GM20000 (cell line): ENCODE measurements at places on chromosomes 1 and 21.

GRCh38 chr1:163442895-163443294, 121.1 kb downstream of the NUF2 start:
- no peak for DNase-seq

GRCh38 chr1:230937371-230937770, 41.3 kb downstream of the TTC13 start:
- no peak for DNase-seq

DNA sequence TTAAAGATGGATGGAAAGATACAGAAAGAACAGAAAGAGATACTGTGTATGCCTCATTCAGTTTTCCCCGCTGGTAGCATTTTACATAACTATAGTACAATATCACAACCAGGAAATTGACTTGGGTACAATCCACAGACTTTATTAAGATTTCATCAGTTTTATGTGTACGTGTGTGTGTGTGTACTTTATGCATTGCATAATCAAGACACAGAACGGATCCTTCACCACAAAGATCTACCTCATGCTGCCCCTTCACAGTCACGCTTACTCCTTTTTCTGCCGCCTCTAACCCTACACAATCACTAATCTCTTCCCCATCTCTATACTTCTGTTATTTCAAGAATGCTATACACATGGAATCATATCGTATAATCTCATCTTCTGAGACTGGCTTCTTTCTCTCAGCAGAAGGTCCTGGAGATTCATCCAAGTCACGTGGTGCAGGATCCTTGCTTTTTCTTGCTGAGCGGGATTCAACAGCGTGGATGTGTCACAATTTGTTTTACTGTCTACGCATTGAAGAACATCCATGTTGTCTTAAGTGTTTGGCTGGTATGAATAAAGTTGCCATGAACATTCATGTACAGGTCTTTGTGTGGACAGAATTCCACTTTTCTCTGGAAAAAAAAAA, 76.7 kb downstream of the SLC35F3 start:
- DNase-seq: no peak

DNA sequence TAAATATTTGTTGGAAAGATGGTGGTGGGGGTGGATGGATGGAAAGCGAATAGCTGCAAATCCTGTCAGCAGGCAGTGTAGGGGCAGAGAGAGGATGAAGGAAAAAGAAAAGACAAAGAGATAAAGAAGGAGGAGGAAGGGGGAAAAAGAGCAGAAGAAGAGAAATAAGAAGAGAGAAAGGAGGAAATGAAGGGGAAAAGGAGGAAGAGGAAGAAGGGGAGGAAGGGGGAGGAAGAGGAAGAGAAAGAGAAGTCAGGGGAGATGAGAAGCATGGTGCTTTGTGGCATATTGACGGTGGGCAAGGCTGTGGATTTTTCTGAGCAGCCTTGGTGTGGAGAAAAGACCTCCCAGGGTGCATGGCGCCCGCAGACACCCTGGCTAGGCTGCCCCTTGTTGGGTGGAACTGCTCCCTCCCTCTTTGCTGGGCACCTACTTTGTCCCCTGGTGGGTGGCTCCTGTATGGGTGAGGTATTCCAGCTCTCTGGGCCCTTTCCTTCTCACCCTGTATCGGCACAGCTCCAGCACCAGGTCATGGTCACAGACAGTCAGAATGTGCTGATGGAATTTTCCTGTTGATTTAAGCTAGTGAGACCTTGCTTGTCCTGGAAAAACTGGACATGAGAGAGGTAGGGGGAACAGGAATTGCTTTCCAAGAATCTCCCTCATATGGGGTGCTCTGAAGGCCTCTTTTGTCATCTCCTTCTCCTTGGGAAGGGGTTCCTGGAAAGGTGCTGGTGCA, 45.7 kb upstream of the TLR5 start:
- DNase-seq: no peak

GRCh38 chr1:23792151-23792945, 1.4 kb downstream of the LYPLA2 start:
- DNase-seq: no peak

DNA sequence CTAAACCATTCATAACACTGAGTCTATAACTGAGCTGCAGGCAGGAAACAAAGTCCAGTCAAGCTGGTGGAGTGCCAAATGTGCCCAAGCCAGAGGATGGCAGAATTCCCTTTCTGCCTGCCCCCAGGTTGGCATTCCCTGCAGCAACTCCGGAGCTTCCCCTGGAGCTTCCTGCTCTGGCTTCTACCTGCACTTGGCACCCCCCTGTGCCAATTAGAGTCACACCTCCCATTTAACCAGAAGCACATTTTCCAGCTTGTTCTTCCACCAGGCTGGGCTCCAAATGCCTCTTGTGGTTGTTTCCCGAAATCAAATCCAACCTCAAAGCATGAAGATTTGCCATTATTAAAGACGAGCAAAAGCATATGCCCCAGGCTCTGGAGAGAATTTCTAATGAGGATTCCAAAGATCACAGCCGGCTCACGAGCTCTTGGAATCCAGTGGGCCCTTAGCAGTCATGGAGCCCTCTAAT, 294.5 kb downstream of the RRAGC start:
- DNase-seq: no peak

DNA sequence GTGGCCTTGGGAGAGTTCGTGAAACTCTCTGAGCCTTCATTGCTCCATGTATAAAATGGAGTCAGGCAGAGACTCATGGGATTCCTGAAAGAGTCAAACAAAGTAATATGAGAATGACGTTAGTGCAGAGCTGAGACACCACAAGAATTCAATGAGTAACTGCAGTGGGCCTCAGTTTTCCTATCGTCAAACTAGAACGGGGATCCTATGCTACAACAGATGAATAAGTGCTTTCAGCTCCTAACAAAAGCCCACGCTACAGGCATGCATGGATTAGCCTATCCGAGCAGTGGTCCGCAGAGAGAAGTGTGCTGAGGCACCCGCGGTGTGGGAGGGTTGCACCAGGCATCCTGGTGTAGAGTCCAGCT, 124.7 kb downstream of the SYF2 start:
- no peak for DNase-seq

DNA sequence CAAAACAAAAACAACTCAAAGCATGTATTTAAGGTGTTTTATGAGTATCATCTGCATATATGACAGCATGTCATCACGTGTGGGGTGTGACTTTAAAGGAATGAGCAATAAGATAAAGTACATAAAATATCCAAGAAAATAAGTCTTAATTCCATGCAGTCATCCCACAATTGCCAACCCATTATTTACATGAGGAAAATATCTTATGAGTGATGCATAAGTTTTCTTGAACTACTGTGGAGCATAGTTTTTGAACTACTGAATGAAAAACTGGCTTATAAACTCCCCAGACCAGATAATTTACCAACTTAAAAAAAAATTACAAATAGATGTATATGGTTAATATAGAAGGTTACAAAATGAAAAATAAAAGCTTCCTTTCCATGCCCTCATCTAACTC, 29.7 kb upstream of the MTMR11 start:
- DNase-seq: no peak

DNA sequence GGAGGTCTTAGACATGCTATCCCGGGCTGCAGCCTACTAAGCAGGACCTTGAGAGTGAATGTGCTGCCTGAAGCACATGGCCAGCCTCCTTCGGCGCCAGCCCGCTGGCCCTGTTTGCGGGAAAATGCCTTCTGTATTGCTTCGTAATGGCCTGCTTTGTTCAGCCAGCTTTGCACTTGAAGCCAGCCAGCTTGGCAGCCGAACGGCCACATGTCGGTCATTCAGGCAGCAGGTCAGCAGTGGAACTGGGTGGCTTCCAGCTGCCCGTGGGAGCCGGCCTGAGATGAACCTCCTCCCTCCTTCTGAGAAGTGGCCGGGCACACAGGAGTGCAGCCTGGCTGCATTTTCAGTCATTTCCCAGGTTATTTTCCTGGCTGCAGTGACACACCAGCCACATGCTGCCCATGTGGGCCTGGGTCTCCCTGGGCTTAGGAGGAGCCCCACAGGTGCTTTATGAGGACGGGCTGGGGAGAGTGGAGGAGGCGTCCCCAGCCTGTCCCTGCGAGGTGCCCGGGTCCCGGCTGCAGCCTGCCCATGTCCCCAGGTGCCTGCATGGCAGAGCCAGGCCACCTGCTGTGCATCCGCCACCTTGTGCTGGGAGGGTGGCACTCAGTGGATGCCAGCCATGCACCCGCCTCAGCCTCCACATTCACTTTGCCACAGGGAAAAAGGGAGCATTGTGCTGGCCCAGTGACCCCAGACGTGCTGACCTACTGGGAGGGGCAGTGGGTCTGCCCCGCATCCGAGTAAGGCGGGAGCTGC, 103.5 kb downstream of the SIK1 start:
- DNase-seq: no peak

- DNase-seq: no peak
Measured at GRCh38 chr1:157439302-157439954, 112.9 kb downstream of the FCRL5 start.

- DNase-seq: no peak
Measured at GRCh38 chr1:151990856-151991198, 2.8 kb downstream of the S100A10 start.

- DNase-seq: no peak
Measured at GRCh38 chr1:61279570-61279969, 197.2 kb downstream of the NFIA start.

DNA sequence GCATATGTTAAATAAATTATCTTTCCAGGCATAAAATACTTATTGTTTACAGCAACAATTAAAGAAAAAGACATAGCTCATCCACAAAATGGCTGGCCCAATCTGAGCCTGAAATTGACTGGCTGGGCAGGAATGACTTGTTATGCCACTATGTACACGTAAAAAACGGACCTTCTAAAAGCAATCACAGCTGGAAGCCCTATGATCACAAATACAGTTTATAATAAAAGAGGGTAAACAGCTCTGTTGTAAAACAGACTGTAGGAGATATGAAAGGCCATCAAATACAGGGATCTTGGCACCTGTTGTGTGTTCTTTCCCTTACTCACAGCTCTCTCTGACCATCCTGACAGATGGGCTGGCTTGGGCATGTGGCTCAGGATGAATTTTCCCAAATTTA, 70.5 kb upstream of the DMRTA2 start:
- no peak for DNase-seq
